ENCODE measurements at places on chromosomes 3 and 15. TPM values are rescaled to one million over a fixed set of nuclear protein-coding genes. Genes with fewer than 3 reads are reported as not detected.

Gene SLC35A5
- 25.7 TPM for total RNA-seq

Gene FGD5
- total RNA-seq, result 86.3 TPM

Gene EXD1
- total RNA-seq, result under 0.01 TPM

Gene NOX5
- not detected for total RNA-seq

Gene SCAANT1
- not detected for total RNA-seq

Gene ALDH1A3
- total RNA-seq, result 33.9 TPM

Gene FBXL2
- 9.8 TPM for total RNA-seq

Gene UROC1
- not detected for total RNA-seq

Gene ADCY5
- under 0.01 TPM for total RNA-seq

Gene FETUB
- not detected for total RNA-seq

Gene BCHE
- 15.4 TPM for total RNA-seq

Gene GMPPB
- total RNA-seq, result 20.9 TPM

Gene TAGLN3
- total RNA-seq, result not detected

Gene EXOSC7
- 43.1 TPM for total RNA-seq

Gene FEZF2
- total RNA-seq, result not detected

Gene CPOX
- total RNA-seq, result 16.6 TPM

Gene P3H2
- total RNA-seq, result 13.7 TPM

Gene TMEM40
- total RNA-seq, result not detected

Gene RNF111
- total RNA-seq, result 15.4 TPM

Gene GOLGA8T
- under 0.01 TPM for total RNA-seq

Gene SI
- not detected for total RNA-seq

Gene SH2D7
- not detected for total RNA-seq

Gene GRAMD2A
- total RNA-seq, result 0.13 TPM

Gene ITPKA
- 0.25 TPM for total RNA-seq

Gene SYNPR
- not detected for total RNA-seq

Gene TARS3
- total RNA-seq, result 7.3 TPM

Measured in dermis microvascular lymphatic vessel endothelial cell (primary cell).